ENCODE measurements at places on chromosomes 7 and 10. TPM values are rescaled to one million over a fixed set of nuclear protein-coding genes. Genes with fewer than 3 reads are reported as not detected.

DNA sequence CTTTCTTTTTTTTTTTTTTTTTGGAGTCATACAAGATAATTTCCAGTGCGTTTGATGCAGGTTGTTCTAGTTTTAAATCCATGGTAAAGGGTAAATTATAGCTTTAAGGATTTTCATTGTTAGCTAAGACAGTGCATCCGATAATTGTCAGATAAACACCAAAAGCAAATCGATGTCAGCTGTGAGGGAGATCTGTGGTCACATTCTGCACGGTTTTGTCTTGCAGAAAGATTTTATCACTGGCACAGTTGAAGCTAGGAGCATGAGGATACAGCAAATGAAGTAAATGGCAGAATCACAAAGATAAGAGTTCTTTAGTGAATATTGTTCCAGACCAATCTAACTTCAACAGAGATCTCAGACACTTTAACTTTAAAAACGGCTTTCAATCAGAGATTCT lies 648.8 kb upstream of the COBL start:
- no peak overlapping the region for H3K27ac ChIP-seq
- H3K4me3 ChIP-seq, result no peak overlapping the region
- H3K27me3 ChIP-seq, result no peaks in the 10 kb centered on the region
- H3K4me1 ChIP-seq, result no peaks in the 10 kb centered on the region
- H3K36me3 ChIP-seq, result no peaks in the 10 kb centered on the region
- no peak for DNase-seq

The PUS7 gene
- 30.7 TPM for polyA plus RNA-seq

The ST8SIA6 gene
- 9.7 TPM for polyA plus RNA-seq

DNA sequence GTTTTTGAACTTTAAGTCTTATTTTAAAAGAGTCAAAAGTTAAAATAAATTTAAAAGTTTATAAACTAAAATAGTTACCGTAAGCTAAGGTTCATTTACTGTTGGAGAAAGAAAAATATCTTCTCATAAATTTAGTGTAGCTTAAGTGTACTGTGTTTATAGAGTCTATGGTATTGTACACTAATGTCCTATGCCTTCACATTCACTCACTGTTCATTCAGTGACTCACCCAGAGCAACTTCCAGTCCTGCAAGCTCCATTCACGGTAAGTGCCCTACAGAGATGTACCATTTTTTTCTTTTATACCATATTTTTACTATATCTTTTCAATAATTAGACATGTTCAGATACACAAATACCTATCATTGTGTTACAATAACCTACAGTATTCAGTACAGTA lies 97.6 kb downstream of the PTN start:
- no peaks in the 10 kb centered on the region for H3K27me3 ChIP-seq
- H3K4me1 ChIP-seq, result no peaks in the 10 kb centered on the region
- no peak for DNase-seq
- H3K4me3 ChIP-seq, result no peak overlapping the region
- no peak overlapping the region for H3K27ac ChIP-seq

DNA sequence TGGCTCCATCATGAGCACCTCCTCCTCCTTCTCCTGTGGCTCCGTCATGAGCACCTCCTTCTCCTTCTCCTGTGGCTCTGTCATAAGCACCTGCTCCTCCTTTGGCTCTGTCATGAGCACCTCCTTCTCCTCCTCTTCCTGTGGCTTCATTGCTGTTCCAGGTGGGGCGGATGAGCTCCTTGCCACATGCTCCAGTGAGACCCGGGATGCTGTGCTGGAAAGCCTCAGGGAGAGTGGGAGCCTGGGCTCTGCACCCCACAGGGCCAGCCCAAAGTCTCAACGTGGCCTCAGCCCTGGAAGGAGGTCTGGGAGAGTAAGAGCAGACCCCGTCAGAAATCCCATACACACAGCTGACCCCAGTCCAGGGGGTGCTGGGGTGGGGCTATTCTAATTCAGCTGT lies 380.7 kb downstream of the TCERG1L start:
- DNase-seq, result no peak
- H3K27ac ChIP-seq, result no peak overlapping the region
- no peaks in the 10 kb centered on the region for H3K27me3 ChIP-seq

- DNase-seq, result no peak
- peaks cover 18% of the 10 kb centered on the region for H3K4me1 ChIP-seq
- H3K36me3 ChIP-seq, result peaks cover 89% of the 10 kb centered on the region
- H3K27ac ChIP-seq, result peak overlapping the region; percentile 52
- H3K4me3 ChIP-seq, result no peak overlapping the region
- no peaks in the 10 kb centered on the region for H3K27me3 ChIP-seq
Observed at GRCh38 chr10:133295426-133296320, 13.0 kb downstream of the TUBGCP2 start.
